ENCODE measurements at places on chromosomes 2 and 18. TPM values are rescaled to one million over a fixed set of nuclear protein-coding genes. Genes with fewer than 3 reads are reported as not detected.

- DNase-seq, result no peak
Observed at GRCh38 chr2:84201158-84201557, 257.9 kb downstream of the SUCLG1 start.

GRCh38 chr2:68762665-68763064, 28.1 kb downstream of the ARHGAP25 start:
- peak; percentile 39 for DNase-seq

DNA sequence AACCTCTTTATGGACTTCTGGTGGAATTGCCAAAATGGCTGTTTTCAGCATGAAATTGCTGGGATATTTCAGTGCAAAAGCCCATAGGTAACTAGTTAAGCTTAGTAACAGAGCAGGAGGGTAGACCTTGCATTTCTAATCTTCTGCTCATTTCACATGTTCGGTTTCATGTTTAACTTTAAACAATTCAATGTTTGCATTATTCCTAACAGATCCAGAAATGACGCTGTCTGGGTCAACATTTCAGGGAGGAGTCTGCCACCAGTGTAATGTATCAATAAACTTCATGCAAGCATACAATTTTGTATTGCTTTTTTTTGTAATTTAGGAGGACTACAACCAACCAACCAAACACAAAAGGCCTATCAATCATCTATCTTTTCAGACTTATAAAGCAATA, 22.4 kb downstream of the CABYR start:
- no peak for DNase-seq

DNA sequence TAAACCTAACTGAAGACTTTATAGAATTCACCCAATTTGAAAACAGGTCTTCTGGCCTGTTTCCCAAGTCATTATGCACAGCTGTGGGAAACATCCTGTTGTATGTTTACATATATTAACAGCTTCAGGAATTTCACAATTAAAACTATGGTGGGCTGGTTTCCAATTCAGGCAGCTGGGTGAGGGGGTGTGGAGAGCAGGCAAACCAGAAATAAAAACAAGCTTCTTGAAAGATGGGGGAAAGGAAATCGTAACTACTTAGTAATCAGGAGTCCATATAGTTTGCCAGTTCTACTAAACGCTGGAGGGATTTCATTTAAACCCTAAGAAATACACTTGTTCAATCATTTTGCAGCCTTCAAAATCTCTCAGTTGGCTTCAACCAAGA, 22.8 kb downstream of the ATP8B1 start:
- DNase-seq, result peak; percentile 85

DNA sequence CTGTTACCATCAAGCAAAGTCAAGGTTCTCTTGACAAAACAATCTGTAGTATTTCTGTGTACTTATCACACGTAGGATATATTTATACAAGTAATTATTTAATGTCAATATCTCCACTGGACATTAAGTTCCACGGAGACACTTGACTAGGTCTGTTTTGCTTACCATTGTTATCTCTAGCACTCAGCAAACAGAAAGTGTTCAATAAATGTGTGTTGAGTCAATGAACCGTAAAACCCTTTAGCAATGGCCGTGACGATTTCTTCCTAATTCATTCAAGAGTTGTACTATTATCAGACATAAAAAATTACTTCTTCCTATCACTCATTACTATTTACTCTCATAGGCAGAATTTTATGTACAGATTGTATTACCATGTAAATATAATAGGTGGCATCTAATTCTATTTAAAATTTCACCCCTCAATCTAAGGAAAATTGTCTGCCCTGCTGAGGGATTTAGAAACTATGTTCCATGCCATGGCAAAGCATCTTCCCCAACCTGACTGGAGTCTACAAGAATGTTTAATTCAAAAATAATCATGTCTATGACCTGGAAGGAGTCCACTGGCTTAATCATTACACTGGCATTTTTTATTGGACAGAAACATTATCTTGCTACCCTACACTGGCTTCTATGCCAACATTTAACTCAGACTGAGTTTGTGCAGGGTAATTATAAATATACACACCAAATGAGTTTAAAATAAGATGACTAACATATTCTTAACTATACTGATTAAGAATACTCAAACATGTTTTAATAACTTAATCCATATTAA, 301.9 kb downstream of the ZEB2 start:
- no peak for DNase-seq

GRCh38 chr18:38076346-38077070, 510.9 kb upstream of the CELF4 start:
- peak; percentile 36 for DNase-seq

Gene DYTN
- polyA plus RNA-seq, result not detected

Gene TUBA4A
- polyA plus RNA-seq, result 91.0 TPM

Gene G6PC2
- not detected for polyA plus RNA-seq

All from muscle of leg (tissue), 16 donors.